ENCODE measurements at places on chromosomes 5 and 9.

- no peak for DNase-seq
Observed at GRCh38 chr5:162593881-162594280, 526.3 kb downstream of the GABRG2 start.

- no peak for DNase-seq
Observed at GRCh38 chr5:53249529-53250200, 140.1 kb upstream of the MOCS2 start.

- no peak for DNase-seq
Observed at GRCh38 chr9:111662576-111663300, 1.3 kb downstream of the GNG10 start.

DNA sequence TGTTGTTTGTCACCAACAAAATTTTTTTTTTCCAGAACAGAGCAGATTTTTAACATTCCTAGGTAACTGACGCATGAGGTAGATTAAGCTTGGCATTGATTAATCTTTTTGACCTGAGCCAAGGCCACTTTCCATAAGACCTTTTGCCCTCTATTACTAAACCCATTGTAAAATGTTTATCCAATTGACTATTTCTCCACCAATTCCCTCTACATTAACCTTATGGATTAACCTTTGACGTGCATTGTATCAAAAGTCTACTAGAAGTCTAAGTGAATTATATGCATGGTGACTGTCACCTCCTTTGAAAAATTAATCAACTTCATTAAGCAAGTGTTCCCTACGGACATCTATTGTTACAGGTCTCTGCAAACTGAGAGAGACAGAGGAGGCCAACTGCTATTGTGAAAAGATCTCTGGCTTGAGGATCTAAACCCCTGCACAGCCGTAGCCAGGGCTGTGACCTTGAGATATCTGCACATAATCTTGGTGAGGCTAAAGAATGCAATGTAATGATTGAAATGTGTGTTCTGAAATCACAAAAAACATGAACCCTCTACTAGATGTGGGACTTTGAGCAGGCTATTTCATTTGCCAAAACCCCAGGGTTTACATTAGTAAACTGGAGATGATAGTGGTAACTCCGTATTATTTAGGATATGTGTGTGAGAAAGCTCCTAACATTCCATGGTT is 632.2 kb downstream of the TLR4 start:
- DNase-seq: no peak

DNA sequence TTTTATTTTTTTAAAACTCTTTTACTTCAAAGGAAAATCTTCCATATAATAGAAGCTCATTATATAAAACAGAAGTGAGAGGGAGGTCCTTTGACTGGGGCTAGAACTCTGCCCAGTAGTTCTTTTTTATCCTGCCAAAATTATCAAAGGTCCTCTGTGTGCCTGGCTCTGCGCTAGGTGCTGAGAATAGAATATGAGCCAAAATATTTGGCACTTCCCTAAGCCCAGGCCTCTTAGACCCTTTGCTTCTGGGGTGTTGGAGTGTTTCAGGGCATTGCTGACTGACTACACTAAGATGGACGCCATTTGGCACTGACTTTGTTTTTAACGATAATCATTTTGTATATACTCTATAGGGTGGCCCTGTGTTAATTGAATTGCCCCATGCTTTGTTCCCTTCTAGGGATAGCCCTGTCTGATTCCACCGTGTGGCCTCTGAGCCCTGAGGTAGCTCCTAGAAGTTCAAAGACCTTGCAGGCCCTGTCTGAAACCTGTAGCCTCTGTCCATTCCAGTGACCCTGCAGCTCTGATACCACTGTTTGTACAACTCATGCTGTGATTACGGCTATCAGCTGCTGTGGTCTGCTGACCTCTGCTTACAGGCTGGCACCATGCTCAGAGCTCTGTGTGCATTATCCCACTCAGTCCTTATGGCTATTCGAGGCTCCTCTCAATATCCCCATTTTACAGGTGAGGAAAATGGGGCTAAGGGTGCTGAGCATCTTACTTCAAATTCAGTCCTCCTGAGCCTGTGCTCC is 84.3 kb upstream of the SHB start:
- DNase-seq: no peak

GRCh38 chr5:149635394-149635793 is 54.1 kb downstream of the ARHGEF37 start:
- DNase-seq: no peak

- no peak for DNase-seq
Observed at GRCh38 chr5:5178136-5178535, 38.0 kb downstream of the ADAMTS16 start.
